SK-N-SH treated with all-trans-retinoic acid at 6 μM for 48 hours (cell line): ENCODE measurements at places on chromosomes 6 and 20.
A peak's percentile ranks its signal among the peaks of the same experiment; 100 is the strongest.

DNA sequence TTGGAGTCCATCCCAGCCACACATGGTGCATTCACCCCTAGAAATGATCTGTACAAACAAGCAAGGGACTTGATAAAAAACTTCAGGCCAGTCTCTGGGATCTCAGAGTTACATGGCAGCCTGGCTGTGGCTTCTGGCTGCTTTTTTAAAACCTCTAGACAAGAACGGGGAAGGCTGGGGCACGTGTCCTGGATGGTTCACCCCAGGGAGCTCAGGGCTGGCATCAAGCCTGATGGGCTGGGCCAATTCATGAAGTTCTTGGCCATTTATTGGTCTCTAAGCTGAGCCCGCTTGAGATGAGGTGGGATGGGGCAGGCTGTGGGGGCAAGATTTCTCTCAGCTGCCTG, 10.4 kb upstream of the ZFAND3 start:
- ATAC-seq = no peak

DNA sequence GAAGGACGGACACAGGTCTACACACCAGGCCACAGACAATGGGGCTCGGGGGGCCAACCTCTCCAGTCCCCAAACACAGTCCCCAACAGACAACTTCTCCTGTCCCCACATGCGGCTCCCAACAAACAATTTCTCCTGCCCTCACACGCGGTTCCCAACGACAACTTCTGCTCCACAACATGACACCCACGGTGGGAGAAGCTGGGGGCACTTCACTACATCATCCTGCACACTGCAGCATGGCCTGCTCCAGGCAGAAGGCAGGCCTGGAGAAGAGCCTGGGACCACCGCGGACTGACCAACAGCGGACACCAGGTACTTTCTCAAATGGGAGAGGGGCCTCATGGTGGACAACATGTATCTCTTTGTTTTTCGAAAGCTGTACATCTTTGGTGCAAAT, 6.7 kb downstream of the TAF4 start:
- ATAC-seq = no peak

GRCh38 chr20:34112600-34113101, 608 bp upstream of the EIF2S2 start:
- ATAC-seq = peak; percentile 32

GRCh38 chr6:149728499-149729234, 10.8 kb upstream of the LATS1 start:
- ATAC-seq = no peak

GRCh38 chr20:21075471-21075870, 30.7 kb downstream of the LINC00237 start:
- no peak for ATAC-seq

- ATAC-seq = no peak
Observed at GRCh38 chr6:167329014-167329413, 4.1 kb downstream of the TTLL2 start.

GRCh38 chr20:62088258-62089127, 22.8 kb upstream of the TAF4 start:
- ATAC-seq = peak; percentile 28; the same call in 2 of the 3 replicates

DNA sequence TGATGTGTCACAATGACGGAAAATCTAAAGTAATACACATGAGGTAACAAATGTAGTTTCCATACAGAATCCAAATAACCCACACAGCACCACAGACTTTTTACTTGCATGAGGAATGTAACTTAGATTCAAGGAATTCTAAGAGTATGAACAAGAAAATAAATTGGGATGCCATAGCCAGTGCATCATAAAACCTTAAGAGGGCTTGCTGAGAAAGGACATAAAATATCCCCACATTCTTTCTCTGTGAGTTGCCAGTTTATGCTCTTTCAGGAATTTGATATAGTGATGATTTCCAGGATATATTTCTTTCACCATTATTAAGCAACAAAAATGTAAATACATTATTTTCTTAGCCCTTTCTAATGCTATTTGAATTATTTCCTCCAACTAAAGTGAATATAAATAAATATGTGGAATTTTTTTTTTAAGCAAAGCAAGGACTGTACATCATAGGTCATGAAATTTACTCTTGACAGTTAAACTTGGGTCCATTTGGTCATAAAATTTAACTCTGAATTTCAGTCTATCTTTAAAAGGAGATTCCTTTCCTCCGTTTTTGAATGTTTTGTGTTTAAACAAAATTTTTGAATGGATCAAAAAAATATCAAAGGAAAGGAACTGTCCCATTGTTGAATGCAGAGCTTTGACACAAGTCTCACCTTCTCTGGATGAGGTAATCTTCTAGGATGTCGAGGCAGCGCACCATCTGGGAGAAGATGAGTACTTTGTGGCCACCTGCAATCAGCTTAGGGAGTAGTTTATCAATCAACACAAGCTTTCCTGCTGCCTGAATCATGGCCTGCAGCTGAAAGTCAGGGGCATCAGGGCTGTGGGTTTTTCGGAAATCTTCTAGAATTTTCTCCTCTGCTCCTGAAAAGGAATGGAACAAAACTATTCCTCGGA, 116.3 kb upstream of the EMILIN3 start:
- ATAC-seq = peak; percentile 97

DNA sequence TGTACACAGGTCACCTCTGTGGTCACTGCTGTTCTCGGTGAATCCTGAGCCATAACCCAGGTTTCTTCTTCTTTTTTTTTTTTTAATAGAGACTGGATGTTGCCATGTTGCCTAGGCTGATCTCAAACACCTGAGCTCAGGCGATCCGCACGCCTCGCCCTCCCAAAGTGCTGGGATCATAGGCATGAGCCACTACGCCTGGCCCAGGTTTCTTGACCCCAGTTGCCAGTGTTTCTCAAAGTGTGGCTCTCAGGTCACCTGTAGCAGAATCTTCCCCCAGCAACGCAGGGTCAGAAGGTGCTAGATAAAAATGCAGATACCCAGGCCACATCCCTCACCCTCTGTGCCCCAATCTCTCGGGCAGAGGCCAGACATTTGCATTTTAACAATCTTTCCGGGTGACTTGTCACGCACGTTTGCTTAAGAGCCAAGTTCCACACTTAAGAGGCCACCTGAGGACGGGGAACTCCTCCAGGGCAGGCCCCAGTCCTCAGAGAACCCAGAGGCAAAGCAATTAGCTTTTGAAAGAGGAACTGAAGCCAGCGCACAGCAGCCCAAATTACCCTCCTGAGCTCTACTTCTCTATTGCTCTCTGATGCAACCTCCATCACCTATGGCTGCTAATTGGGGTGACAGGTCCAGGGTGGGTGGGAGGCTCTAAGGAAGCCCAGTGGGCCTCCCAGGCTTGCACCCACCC, 81.8 kb downstream of the NFATC2 start:
- ATAC-seq = no peak

GRCh38 chr6:51617751-51618150, 469.7 kb downstream of the PKHD1 start:
- no peak for ATAC-seq

DNA sequence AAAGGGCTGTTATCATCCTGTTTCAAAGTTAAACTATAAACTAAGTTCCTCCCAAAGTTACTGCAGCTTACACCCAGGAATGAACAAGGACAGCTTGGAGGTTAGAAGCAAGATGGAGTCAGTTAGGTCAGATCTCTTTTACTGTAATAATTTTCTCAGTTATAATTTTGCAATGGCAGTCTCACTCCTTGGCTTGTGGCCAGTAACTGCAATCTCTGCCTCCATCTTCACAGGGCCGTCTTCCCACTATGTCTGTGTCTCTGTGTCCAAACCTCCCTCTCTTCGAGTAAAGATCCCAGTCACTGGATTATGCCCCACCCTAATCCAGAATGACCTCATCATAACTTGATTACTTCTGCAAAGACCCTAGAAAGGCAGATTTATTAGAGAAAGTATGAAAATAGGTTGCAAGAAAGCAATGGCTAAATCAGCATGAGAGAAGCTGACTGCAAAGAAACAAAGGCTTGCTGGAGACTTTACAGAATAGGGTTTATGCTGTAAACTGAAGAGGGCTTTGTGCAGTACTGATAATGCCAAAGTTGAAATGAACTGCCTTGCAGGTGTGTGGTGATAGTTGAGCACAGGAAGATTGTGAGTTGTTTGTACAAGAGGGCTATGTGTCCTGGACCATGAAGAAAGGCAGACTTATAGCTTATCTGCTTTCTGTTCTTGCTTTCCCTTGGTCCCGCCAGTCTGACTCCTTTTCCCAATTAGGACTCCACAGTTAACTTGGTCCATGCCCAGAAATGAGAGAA, 28.4 kb downstream of the GPX6 start:
- no peak for ATAC-seq

GRCh38 chr6:108566406-108566805, 5.7 kb downstream of the FOXO3 start:
- ATAC-seq = no peak

- ATAC-seq = no peak
Observed at GRCh38 chr6:138824482-138825144, 28.7 kb downstream of the ECT2L start.

DNA sequence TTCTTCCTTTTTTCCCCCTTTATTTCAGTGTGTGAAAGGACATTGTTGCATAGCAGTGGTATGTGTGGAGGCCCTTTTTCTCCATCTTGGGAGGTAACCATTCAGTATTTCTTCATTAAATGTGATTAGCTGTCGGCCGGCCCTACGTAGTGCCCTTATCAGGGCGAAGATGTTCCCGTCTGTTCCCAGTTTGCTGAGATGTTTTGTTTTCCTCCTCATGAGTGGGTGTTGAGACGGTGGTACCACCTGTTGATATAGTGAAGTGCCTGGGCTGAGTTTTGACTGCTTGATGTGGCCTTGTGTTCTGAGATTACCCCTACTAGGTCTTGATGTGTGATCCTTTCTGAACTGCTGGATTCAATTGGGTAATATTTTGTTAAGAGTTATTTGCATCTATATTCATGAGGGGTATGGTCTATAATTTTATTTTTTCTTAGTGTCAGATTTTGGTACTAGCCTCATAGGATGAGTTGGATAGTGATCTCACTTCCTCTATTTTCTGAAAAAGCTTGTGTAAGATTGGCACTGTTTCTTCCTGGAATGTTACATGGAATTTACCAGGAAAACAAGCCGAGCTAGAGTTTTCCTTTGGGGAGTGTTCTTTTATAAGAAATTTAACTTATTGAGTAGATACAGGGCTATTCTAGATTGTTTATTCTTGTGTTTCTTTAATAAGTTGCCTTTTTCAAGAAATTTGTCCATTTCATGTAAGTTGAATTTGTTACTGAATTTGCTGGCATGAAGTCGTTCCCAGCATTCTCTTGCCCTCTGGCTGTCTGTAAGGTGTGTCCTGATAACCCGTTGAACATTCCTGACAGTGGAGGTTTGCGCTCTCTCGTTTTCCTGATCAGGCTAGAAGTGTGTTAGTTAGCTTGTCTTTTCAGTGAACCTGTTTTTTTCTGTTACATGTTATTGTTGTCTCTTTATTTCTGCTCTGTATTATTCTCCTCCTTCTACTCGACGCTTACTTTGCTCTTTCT, 4.3 kb downstream of the MTG2 start:
- ATAC-seq = no peak

DNA sequence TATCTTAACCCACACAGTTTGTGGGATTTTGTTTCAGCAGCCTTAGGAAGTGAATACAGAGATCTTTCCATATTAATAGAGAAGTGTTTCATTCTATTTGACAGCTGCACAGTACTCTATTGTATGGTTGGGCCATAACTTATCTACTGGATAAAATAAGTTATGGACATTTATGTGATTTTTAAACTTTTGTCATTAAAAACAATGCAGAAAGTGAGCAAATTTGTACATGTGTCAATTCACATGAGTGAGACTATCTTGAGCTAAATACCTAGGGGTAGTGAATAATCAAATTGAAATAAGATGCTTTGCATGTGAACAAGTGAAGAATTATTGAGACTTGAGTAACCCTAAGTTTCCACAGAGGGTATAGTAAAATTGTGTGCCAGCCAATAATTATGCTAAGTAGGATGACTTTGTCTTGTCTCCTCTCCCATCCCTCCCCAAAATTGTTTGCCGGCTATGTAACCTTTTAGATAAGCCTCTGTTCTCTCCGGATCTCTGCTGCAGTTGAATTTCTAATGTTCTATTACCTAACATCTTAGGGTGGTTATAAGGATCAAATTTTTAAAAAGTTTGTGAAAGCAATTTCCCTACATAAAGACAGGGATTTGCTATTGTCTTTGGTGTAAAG, 33.3 kb upstream of the TPBG start:
- ATAC-seq = no peak

- no peak for ATAC-seq
Observed at GRCh38 chr6:53264915-53265607, 83.7 kb downstream of the ELOVL5 start.

GRCh38 chr6:10719296-10719963, 3.4 kb upstream of the TMEM14C start:
- no peak for ATAC-seq

GRCh38 chr6:137240168-137240567, 21.0 kb upstream of the IFNGR1 start:
- ATAC-seq = no peak

GRCh38 chr6:127210725-127211124, 55.9 kb upstream of the RNF146 start:
- no peak for ATAC-seq

DNA sequence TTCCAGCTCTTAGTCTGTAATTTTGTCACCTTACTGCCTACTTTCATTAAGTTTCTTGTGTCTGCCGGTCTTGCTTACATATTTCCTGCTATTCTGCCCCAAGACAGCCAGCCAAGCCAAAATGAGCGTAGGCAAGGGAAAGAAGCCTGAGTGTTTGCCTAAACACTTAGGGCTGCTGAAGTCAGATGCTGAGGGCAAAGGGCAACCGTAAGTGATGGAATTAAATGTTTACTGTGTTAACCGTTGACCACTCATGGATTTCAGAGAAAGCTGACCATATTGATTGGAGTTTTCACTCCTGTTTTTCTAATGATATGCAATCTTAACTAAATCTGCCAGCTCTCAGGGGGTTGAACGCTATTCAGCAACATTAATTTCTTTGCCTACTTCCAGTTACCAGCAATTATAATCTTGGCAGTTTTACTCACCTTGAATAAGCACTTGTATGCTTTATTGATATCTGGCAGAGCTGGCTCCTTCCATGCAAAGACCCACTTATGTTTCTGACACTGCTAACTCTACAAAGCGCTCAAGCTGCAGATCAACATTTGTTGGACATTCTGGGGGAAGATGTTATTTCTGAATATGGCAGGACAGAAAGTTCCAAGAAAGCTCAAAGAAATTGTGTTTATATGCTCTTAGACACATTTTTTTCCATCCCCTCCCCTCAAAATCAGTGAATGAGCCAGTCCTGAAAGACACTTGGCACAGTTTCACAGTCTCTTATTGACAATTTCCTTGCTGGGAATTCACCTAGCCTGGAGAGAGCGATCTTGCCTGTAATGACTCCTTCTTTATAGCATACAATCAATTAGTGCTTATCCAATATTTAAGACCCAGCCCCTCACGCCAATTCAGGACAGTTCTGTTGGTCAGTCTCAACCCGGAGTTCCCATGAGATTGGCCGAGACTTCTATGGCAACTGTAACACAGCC, 183.8 kb downstream of the PLCB1 start:
- ATAC-seq = no peak

- no peak for ATAC-seq
Observed at GRCh38 chr6:74752303-74752702, 453.6 kb downstream of the COL12A1 start.

GRCh38 chr20:31863296-31864085, 6.8 kb downstream of the DUSP15 start:
- no peak for ATAC-seq

- peak; percentile 91 for ATAC-seq
Observed at GRCh38 chr6:9126878-9127560, 691.7 kb upstream of the SLC35B3 start.
